ENCODE measurements at places on chromosomes 1 and 21. TPM values are rescaled to one million over a fixed set of nuclear protein-coding genes. Genes with fewer than 3 reads are reported as not detected.

DNA sequence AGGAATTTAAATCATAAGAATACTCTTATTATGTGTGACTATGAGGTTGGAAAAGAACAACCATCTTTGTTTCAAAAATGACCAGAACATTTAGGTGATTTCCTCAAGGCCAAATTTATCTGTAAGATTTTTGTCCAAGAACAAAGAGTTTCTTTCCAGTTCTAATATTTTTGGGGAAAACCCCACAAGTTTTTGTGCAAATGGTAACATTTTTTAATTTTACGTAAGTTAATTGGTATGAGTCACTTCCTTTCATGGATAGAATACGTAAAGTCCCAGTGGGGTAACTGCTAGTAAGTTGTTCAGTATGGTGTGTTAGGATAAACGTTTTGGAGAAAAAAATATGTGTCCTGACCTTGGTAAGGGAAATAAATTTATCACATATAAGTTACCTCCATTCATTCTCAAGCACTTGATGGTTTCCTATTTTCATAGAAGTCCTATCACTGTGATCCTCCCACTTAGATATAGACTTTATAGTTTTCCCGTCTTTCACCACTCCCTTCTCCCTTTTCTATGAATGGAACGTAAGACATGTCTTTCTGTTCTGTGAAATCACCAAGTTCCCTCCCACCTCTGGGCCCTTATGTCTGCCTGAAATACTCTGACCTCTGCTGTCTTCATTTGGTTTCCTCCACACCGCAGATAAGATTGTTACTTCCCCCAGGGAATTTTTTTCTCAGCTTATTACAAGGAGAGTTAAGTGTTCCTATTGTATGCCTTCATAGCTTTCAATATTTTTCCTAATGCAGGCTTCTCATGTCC, 34.9 kb upstream of the TSNAX start:
- no peak overlapping the region for H3K4me3 ChIP-seq
- H3K27me3 ChIP-seq, result no peaks in the 10 kb centered on the region
- DNase-seq, result no peak
- no peak overlapping the region for H3K27ac ChIP-seq
- no peaks in the 10 kb centered on the region for H3K36me3 ChIP-seq

GORAB gene
- total RNA-seq, result 5.3 TPM

GRCh38 chr1:159854116-159854692, 8.3 kb downstream of the VSIG8 start:
- no peaks in the 10 kb centered on the region for H3K27me3 ChIP-seq
- no peaks in the 10 kb centered on the region for H3K36me3 ChIP-seq
- H3K27ac ChIP-seq, result peak overlapping the region; percentile 96

DNA sequence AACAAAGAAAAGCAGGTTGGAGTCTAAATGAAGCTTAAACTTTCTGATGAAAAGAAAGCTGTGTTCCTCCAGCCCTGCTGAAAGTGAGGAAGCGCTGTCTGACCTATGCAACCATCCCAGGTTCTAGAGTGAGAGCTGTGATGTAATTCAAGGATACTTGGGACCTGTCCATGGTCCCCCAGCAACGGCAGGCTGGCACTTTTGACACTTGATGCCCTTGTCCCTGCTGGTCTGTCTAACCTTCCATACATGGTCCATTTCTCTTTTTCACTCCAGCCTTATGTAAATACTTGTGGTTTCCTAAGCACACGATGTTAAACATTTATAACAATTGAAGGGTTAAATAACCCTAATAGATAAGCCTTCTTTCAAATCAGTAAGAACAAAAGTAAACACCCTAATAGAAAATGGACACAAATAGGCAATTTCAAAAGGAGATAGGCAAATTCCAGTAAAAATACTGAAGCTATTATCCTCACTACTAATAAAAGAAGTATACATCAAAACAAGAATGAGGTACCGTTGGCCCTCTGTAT, 17.7 kb upstream of the KDM4A start:
- H3K4me1 ChIP-seq, result no peaks in the 10 kb centered on the region
- no peak for DNase-seq
- H3K27ac ChIP-seq, result no peak overlapping the region
- no peak overlapping the region for H3K4me3 ChIP-seq
- H3K27me3 ChIP-seq, result no peaks in the 10 kb centered on the region

CFAP298 gene
- total RNA-seq, result 41.2 TPM
